ENCODE measurements at places on chromosomes 1 and 21.
A peak's percentile ranks its signal among the peaks of the same experiment; 100 is the strongest.

DNA sequence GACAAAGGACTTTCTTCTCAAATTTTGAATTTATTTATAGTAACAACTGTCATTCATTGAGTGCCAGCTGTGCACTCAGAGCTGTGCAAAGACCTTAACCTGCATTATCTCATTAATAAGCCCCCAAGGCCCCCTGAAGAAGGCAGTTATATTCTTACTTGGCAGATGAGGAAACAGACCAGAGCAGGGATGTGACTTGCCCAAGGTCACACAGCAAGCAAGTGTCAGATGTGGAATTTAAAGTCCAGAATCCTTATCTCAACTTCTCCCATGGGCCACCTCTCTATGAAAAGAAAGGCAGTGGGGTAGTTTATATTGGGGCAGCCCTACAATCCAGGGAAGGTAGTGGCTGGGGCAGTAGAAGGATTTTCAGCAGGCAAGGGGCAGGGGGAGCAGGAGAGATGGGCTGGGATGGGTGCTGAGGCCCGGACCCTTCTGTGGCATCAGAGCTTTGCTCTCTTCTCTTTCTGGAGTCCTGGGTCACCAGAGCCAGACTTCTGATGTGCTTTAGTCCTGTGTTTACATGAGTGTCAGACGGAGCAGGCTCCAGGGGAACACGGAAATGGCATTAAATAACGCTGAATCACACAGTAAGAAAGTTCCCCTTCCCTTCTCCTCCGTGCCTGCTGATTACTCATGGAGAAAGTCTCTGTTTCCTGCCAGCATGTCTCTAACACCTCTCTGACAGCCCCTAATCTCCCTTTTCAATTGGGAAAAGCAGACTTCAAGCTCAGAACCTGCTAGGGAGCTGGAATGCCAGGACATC is 39.5 kb downstream of the EPHB2 start:
- DNase-seq: no peak

DNA sequence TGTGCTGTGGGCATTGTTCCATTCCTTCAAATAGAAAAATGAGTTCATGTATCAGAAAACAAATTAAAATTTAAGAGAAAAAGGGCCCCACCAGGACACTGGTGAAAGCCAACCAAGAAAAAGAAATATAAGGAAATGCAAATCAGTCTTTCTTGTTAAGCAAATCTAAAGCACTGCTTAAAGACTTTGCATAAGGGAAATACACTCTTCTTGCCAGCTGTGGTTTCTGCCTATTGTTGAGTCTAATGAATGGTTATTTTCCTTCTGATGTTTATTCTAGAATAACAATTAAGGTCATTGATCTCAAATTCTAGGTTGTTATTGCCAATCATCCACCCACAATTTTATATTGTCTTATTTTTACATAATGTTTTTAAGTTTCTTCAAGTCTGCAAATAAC is 158.6 kb upstream of the SNX7 start:
- DNase-seq: no peak

DNA sequence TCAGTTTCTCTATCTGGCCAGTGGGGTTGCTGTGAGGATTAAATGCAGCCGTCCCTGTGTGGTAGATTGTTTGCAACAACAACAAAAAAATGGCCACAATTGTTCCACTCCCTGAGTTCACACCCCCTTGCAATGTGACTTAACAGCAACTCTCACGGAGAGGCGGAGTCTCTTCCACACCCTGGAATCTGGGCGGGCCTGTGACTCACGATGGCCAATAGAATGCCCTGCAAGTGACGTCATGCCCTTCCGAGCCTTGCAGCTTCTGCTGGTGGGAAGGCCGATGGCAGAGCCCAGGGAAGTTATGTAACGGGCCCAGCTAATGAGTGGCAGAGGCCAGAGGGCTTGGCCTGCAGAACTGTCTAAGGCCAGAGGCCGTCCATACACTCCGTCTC is 87.9 kb downstream of the RIPK4 start:
- peak; percentile 8 for DNase-seq

DNA sequence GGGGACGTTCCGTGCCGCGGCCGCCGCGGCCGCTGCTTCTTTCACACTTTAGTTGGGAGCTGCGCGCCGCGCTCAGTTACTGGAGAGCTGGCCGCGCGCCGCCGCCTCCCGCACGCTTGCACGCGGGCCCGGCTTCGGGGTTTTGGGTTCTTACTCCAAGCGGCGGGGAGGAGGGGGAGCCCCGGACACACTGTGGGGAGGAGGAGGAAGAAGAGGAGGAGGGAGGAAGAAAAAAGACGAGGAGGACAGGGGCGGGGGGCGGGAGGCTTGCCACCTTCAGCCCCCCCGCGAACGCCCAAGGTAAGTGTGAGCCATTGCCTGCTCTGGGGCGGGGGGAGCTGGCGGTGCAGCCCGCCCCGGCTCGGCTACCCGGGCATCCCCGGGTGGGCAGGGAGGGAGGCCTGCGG is 243 bp downstream of the C1orf21 start:
- DNase-seq: no peak

Measured in NCI-H2081 treated with DMSO at 0.1 percent for 48 hours (cell line).